ENCODE measurements at places on chromosomes 1 and 21.

DNA sequence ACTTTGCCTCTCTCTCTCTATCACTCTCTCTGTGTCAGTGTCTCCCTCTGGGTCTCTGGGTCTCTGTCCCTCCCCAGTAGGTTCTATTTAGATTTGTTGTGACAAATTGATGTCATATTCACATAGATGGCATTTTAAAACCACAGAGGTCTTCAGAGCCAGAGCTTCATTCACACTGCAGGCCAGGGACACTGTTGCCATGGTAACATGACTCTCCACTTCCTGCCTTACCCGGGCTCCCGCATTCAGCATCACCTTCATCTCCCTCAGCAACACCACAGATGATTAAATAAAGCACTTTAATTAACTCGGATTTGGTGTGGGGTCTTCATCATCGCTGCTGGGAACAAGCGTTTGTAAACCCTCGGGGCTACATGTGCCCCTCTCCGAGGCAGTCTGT is 132.6 kb downstream of the ETS2 start:
- H3K27ac ChIP-seq = no peak overlapping the region
- no peak for DNase-seq
- H3K4me1 ChIP-seq = no peaks in the 10 kb centered on the region
- H3K27me3 ChIP-seq = no peaks in the 10 kb centered on the region
- no peaks in the 10 kb centered on the region for H3K36me3 ChIP-seq

GRCh38 chr1:213327017-213327667 is 276.1 kb downstream of the RPS6KC1 start:
- no peaks in the 10 kb centered on the region for H3K36me3 ChIP-seq
- H3K4me1 ChIP-seq = no peaks in the 10 kb centered on the region
- H3K27ac ChIP-seq = no peak overlapping the region
- no peak overlapping the region for H3K4me3 ChIP-seq
- DNase-seq = peak; percentile 7

DNA sequence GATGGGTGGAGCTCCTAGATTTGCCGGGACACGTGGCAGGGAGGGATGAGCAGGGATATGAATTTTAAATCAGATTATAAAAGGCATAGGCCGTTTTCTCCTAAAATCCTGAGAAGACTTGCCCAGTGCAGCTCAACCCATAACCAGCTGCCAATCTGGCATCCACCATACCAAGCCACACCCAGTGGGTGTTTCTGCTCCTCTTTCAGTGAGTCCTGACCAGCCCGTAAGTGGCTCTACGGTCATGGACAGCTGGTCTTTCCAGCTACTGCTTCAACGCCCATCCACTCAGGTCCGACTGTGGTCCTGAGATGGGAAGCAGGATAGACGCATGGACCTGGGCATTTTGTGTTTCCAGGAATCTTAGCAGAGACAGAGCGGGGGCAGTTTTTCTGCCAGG is 107.2 kb downstream of the LAMC2 start:
- no peak overlapping the region for H3K4me3 ChIP-seq
- no peak for DNase-seq
- no peaks in the 10 kb centered on the region for H3K27me3 ChIP-seq
- H3K36me3 ChIP-seq = no peaks in the 10 kb centered on the region
- peaks cover 9% of the 10 kb centered on the region for H3K4me1 ChIP-seq

GRCh38 chr1:30329802-30330557 is 393.4 kb downstream of the MATN1 start:
- H3K27ac ChIP-seq = no peak overlapping the region
- no peak for DNase-seq
- no peaks in the 10 kb centered on the region for H3K36me3 ChIP-seq

- H3K4me3 ChIP-seq = no peak overlapping the region
- no peaks in the 10 kb centered on the region for H3K4me1 ChIP-seq
- no peaks in the 10 kb centered on the region for H3K27me3 ChIP-seq
- H3K27ac ChIP-seq = no peak overlapping the region
Observed at GRCh38 chr1:101089613-101090338, 64.2 kb upstream of the DPH5 start.

GRCh38 chr1:214660900-214661299 is 57.9 kb downstream of the CENPF start:
- H3K36me3 ChIP-seq = peaks cover 25% of the 10 kb centered on the region
- peak; percentile 33 for DNase-seq
- no peaks in the 10 kb centered on the region for H3K4me1 ChIP-seq
- no peaks in the 10 kb centered on the region for H3K27me3 ChIP-seq
- H3K27ac ChIP-seq = no peak overlapping the region
- H3K4me3 ChIP-seq = no peak overlapping the region

DNA sequence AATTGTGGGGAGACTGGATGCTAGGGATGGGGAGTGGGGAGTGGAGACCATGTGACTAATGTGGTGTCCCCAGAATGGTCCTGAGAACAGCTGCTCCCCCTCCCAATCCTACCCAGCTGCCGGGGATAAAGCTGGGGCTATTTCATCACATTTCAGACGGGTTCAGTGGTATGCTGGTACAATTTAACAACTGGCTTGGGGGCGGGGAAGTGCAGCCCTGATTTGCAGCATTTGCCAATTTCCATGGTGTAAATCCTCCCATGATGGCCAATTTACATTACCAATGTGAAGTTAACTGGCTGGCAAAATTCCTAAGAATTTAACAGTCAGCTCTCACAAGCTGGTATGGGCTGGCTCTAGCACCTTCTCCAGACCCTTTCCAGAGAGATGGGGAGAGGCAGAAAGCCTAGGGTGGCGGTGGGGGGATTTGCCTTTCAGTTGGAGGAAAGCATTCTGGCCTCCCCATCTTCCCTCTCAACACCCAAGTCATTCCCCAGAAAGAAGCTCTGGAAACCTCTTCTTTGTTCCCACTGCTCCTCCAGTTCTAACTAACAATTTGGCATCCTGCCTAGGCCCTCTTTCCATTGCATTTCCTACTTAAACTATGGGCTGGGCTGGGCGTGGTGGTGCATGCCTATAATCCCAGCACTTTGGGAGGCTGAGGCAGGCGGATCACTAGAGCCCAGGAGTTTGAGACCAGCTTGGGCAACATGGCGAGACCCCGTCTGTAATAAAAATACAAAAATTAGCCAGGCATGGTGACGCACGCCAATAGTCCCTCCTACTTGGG is 11.3 kb upstream of the ADGRB2 start:
- H3K27me3 ChIP-seq = peaks cover 45% of the 10 kb centered on the region
- DNase-seq = no peak
- H3K4me1 ChIP-seq = peaks cover 3% of the 10 kb centered on the region
- no peak overlapping the region for H3K4me3 ChIP-seq

DNA sequence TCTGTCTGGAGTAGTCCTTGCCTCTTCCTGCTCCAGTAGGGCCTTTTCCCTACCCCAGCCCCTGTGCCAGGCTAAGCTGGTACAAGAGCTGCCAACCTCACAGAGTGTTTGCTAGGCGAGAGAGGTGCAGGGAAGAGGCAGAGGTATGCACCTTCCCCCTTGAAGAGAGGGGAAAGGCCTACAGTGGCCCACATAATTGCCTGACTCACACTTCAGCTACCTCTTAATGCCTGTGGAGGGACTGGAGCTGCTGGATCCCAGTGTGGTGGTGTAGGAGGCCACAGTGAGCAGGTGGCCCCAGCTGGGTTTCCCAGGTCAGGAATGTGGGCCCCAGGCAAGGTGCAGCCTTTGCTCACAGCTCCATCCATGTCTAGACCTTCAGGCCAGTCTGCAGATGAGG is 3.3 kb upstream of the CCDC28B start:
- no peaks in the 10 kb centered on the region for H3K27me3 ChIP-seq
- no peak for DNase-seq
- H3K4me1 ChIP-seq = peaks cover 8% of the 10 kb centered on the region

GRCh38 chr1:175267716-175268416 is 75.3 kb upstream of the KIAA0040 start:
- DNase-seq = no peak
- no peak overlapping the region for H3K4me3 ChIP-seq
- H3K4me1 ChIP-seq = no peaks in the 10 kb centered on the region
- peaks cover 6% of the 10 kb centered on the region for H3K27me3 ChIP-seq
- H3K27ac ChIP-seq = no peak overlapping the region
- no peaks in the 10 kb centered on the region for H3K36me3 ChIP-seq

DNA sequence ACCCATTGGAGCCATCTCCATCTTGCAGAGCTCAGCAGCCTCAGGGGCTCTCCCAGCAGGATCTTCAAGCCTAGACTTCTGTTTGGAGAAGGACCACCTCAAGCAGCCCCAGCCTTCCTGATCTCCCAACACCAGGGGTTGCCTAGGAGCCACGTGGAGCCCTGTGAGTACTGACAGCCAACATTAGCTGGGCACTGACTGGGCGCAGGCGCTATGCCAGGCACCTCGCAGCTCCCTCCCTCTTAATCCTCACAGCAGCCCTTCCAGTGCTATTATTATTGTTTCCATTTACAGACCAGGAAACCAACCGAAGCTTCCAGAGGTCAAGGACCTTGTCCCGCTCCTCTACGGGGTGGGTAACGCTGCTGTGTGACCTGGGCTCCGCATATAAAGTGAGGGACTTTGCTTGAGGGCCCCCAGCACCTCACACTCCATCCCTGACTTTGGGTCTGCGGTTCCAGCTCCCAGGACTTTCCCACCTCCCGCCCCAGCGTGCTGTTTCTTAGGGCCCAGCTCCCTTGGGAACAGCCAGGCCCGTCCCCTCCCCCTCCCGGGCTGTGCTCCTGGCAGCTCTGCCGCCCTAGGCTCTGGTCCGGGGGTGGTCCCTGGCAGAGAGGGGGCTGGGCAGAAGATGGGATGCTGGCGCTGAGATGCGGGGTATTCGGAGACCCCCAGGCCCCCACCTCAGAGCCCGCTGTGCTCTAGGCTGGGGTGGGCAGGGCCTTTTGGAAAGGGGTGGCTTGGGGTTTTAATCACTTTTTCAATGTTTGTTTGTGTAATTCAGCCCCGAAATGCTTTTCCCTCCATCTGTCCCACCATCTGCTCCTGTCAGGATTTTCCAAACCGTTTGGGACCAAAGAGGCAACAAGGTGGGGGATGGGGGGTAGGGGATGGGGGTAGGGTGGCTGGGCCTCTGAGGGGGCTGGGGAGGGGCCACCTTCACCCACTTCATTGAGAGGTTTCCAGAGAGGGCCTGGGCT is 4.1 kb upstream of the HPCA start:
- no peak overlapping the region for H3K27ac ChIP-seq
- no peak for DNase-seq
- H3K27me3 ChIP-seq = peaks cover 13% of the 10 kb centered on the region
- H3K36me3 ChIP-seq = no peaks in the 10 kb centered on the region
- no peak overlapping the region for H3K4me3 ChIP-seq
- H3K4me1 ChIP-seq = no peaks in the 10 kb centered on the region

GRCh38 chr1:9101510-9102146 is 27.3 kb downstream of the GPR157 start:
- peak; percentile 51 for DNase-seq
- H3K4me1 ChIP-seq = no peaks in the 10 kb centered on the region
- no peak overlapping the region for H3K4me3 ChIP-seq
- no peaks in the 10 kb centered on the region for H3K27me3 ChIP-seq
- no peak overlapping the region for H3K27ac ChIP-seq

- H3K36me3 ChIP-seq = no peaks in the 10 kb centered on the region
- H3K4me1 ChIP-seq = peaks cover 5% of the 10 kb centered on the region
- no peaks in the 10 kb centered on the region for H3K27me3 ChIP-seq
- H3K27ac ChIP-seq = no peak overlapping the region
Observed at GRCh38 chr1:20477348-20478056, 8.5 kb downstream of the CAMK2N1 start.

DNA sequence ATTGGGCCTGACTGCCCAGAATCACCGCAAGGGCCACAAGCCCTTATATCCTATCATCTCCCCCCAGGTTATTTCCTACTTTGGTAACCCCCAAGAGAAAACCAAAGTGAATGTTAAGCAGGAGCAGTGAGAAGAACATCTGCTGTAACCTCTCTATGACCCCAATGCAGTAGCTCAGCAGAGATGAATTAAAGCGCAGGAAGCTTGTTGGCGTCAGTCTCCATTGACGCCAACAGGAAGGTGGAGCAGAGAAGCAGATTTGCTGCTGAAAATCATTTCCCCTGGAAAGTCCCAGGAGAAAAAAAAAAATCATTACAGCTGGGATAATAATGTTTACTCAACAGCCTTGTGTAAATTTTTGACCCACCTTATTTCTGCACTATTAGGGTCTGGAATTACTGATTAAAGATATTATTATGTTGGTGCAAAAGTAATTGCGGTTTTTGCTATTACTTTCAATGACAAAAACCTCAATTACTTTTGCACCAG is 33.2 kb upstream of the FAM163A start:
- H3K27ac ChIP-seq = peak overlapping the region; percentile 94
- H3K4me1 ChIP-seq = peaks cover 29% of the 10 kb centered on the region
- no peak overlapping the region for H3K4me3 ChIP-seq
- H3K36me3 ChIP-seq = no peaks in the 10 kb centered on the region
- DNase-seq = peak; percentile 95

- no peaks in the 10 kb centered on the region for H3K36me3 ChIP-seq
- H3K27ac ChIP-seq = peak overlapping the region; percentile 96
- DNase-seq = no peak
- H3K4me3 ChIP-seq = no peak overlapping the region
Observed at GRCh38 chr21:45366476-45366875, 38.5 kb upstream of the COL18A1 start.

DNA sequence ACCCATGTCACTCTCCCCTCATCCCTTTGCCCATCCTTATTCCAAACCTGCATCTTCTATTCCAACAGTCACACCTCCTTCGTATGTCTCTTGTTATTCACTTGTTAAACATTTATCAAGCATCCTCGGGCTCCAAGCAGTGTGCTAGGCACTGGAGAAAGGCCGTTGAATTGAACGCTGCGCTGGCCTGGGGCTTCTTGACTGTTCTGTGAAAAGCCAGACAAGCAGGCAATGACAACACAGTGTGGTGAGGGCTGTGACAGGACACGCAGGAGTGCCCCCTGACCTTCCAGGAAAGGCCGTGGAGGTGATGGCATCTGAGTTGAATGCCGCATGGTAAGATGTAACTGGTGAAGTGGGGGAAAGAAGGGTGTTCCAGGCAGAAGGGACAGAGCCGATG is 19.2 kb downstream of the ETV3 start:
- no peaks in the 10 kb centered on the region for H3K27me3 ChIP-seq
- H3K36me3 ChIP-seq = peaks cover 6% of the 10 kb centered on the region
- H3K27ac ChIP-seq = no peak overlapping the region

- DNase-seq = no peak
- peaks cover 20% of the 10 kb centered on the region for H3K4me1 ChIP-seq
- H3K27me3 ChIP-seq = no peaks in the 10 kb centered on the region
- H3K27ac ChIP-seq = no peak overlapping the region
- H3K4me3 ChIP-seq = no peak overlapping the region
Observed at GRCh38 chr21:31665397-31665796, 5.9 kb downstream of the SOD1 start.

GRCh38 chr1:232943679-232944252 is 6.6 kb upstream of the NTPCR start:
- H3K4me3 ChIP-seq = no peak overlapping the region
- no peaks in the 10 kb centered on the region for H3K4me1 ChIP-seq
- no peak overlapping the region for H3K27ac ChIP-seq

DNA sequence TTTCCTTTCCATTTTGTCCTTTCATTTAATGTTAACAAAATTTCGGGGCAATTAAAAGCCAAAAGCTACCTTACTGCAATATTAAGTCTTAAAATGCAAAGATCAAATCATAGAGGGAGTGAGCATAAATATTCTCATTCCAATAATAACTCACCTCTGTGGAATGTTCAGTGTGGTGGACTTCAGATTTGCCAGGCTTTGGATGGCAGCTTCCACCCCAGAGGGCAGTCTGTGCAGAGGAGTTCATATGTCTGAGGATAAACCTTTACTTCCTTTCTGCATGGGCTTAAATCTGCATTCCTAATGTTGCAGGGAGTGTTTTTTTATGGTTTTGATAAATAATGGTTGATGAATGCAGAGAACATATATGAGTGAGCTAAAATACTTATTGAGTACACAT is 16.3 kb downstream of the KIAA0040 start:
- no peak overlapping the region for H3K4me3 ChIP-seq
- no peaks in the 10 kb centered on the region for H3K36me3 ChIP-seq
- H3K4me1 ChIP-seq = no peaks in the 10 kb centered on the region
- H3K27me3 ChIP-seq = no peaks in the 10 kb centered on the region
- DNase-seq = no peak

GRCh38 chr1:110492573-110492972 is 26.4 kb downstream of the KCNA10 start:
- H3K4me3 ChIP-seq = no peak overlapping the region
- H3K4me1 ChIP-seq = no peaks in the 10 kb centered on the region
- H3K27ac ChIP-seq = no peak overlapping the region

Data from endothelial cell of umbilical vein (primary cell).